ENCODE measurements at places on chromosomes 4 and X. TPM values are rescaled to one million over a fixed set of nuclear protein-coding genes. Genes with fewer than 3 reads are reported as not detected.
A peak's percentile ranks its signal among the peaks of the same experiment; 100 is the strongest.

GRCh38 chrX:31563792-31564191, 492.0 kb upstream of the FTHL17 start:
- H3K27ac ChIP-seq = no peak overlapping the region
- no peaks in the 10 kb centered on the region for H3K4me1 ChIP-seq
- DNase-seq = no peak
- H3K36me3 ChIP-seq = no peaks in the 10 kb centered on the region

DNA sequence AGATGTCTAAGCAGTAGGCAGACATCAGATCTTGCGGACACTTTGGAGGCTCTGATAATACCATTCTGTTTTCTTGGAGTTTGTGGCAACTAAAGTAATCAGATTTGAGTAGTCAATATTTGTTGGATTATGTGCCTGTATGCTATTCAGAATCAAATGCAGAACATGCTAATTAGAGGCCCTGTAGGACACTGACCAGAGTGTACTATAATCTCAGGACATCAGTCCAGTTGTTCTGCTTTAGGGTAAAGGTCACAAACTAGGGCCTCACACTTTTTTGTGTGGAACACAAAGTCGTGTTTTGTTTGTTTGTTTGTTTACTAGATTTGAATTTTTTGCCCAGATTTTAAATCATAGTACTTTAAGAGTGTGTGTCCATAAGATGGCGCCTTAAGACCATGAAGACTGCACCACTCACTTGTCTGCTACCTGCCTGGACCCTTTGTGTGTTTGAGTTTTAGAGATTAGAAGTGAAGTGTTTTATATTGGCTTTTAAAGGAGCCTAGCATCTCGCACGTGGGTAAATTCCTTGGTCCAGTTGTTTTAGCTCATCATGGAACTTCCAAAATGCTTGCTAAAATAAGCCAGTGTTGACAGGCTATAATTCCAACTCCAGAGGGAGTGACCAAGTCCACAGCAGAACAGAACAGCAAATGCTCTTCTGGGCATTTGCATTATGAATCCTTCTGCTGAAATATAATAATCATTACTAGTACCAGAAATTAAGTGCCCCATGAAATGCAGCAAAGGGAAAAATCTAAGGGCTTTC, 34.7 kb downstream of the IL13RA1 start:
- H3K4me1 ChIP-seq = no peaks in the 10 kb centered on the region
- no peaks in the 10 kb centered on the region for H3K36me3 ChIP-seq
- no peak overlapping the region for H3K27ac ChIP-seq

CRMP1 gene
- 1.5 TPM for total RNA-seq

DNA sequence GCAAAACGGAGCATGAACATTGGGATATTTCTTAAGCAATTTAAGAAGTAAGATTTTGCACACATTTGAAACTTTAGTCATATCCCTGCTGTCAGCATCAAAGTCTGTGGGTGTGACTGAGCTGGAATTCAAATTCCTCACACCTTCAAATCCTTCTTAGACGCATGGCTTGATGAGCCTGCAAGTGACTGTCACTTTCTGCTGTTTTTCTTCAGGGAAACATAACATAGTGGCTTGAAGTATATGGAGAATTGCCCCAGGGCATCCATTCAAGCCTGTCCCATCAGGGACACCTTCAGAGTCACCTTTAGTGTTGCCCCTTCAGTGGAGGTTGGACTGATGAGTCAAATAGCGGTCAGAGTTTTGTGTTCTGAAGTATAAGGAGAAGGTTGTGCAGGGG, 17.4 kb downstream of the FHDC1 start:
- peaks cover 10% of the 10 kb centered on the region for H3K36me3 ChIP-seq
- H3K4me3 ChIP-seq = no peak overlapping the region
- no peak overlapping the region for H3K27ac ChIP-seq
- no peaks in the 10 kb centered on the region for H3K4me1 ChIP-seq
- no peaks in the 10 kb centered on the region for H3K27me3 ChIP-seq

MAGEA11 gene
- not detected for total RNA-seq

FAM9B gene
- not detected for total RNA-seq

- H3K27ac ChIP-seq = peak within 1 kb of the TSS; percentile 40
- H3K4me1 ChIP-seq = no peaks in the 10 kb centered on the region
- no peaks in the 10 kb centered on the region for H3K36me3 ChIP-seq
- H3K4me3 ChIP-seq = no peak within 1 kb of the TSS
- no peak for DNase-seq
- H3K27me3 ChIP-seq = no peaks in the 10 kb centered on the region
These were observed at the start of gene LDB2 for GRCh38 chr4:16897991-16898827. TSS of gene LDB2 (minus strand) at chr4:16898645.

RASL11B gene
- total RNA-seq = not detected

DNA sequence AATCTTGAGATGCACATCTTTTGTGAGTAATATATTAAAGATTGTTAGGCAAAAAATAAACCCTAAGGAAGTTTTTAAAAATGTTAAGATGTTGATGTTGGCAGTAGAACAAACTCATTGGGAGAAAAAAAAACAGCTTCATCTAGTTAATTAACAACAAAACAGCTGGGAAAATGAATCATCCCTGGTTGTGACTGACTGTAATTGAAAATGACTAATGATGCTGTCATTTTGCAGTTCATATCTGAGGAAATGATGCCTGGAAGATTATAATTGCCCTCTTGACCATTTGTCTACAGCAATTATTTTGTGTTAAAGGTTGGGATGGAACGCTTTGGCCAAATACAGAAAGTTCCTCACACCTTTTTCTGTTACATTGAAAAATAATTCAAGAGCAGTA, 760.4 kb upstream of the FTHL17 start:
- DNase-seq = no peak
- no peak overlapping the region for H3K27ac ChIP-seq
- no peaks in the 10 kb centered on the region for H3K27me3 ChIP-seq

SNX12 gene
- 108 TPM for total RNA-seq

ETDB gene
- total RNA-seq = not detected

- no peak overlapping the region for H3K4me3 ChIP-seq
- no peak for DNase-seq
- H3K4me1 ChIP-seq = no peaks in the 10 kb centered on the region
- H3K36me3 ChIP-seq = no peaks in the 10 kb centered on the region
- H3K27me3 ChIP-seq = no peaks in the 10 kb centered on the region
These were observed 32.3 kb downstream of the HDAC8 start for GRCh38 chrX:72540318-72540717.

GRCh38 chr4:122117743-122118142, 34.4 kb upstream of the BLTP1 start:
- H3K4me3 ChIP-seq = no peak overlapping the region
- no peaks in the 10 kb centered on the region for H3K27me3 ChIP-seq
- H3K27ac ChIP-seq = no peak overlapping the region
- no peaks in the 10 kb centered on the region for H3K36me3 ChIP-seq
- no peaks in the 10 kb centered on the region for H3K4me1 ChIP-seq

TLL1 gene
- 1.6 TPM for total RNA-seq

FATE1 gene
- not detected for total RNA-seq

GRCh38 chrX:77347572-77347971, 99.6 kb upstream of the FGF16 start:
- no peaks in the 10 kb centered on the region for H3K27me3 ChIP-seq
- DNase-seq = no peak
- no peak overlapping the region for H3K27ac ChIP-seq
- H3K4me3 ChIP-seq = no peak overlapping the region
- no peaks in the 10 kb centered on the region for H3K4me1 ChIP-seq

DNA sequence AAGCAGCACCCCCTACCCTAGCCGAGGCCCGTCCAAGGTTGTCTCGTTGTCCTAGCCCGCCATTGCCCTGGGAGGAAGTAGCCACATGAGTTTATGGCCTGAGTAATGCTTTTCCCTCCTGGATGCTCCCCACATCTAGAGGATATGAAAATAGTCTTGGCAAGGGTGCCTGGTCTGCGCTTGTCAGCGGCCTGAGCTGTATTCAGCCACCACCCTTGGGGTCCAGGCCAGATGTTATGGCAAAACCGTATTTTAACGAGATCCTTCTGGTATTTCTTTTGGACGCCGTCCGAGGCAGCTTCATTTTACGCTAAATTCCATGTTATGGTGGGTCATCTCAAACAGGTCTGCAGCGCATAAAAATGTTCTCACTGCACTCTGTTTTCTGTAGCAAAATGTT, 89.3 kb downstream of the GPR143 start:
- H3K36me3 ChIP-seq = no peaks in the 10 kb centered on the region
- DNase-seq = no peak
- H3K4me3 ChIP-seq = no peak overlapping the region
- no peaks in the 10 kb centered on the region for H3K27me3 ChIP-seq
- no peak overlapping the region for H3K27ac ChIP-seq
- no peaks in the 10 kb centered on the region for H3K4me1 ChIP-seq

- DNase-seq = no peak
- H3K4me3 ChIP-seq = no peak overlapping the region
- no peaks in the 10 kb centered on the region for H3K36me3 ChIP-seq
- no peaks in the 10 kb centered on the region for H3K27me3 ChIP-seq
- H3K4me1 ChIP-seq = peaks cover 10% of the 10 kb centered on the region
These were observed 4.7 kb downstream of the LAMP2 start for GRCh38 chrX:120464411-120464810.

ADH7 gene
- not detected for total RNA-seq

RPA4 gene
- 5.0 TPM for total RNA-seq

HTN1 gene
- not detected for total RNA-seq

DNA sequence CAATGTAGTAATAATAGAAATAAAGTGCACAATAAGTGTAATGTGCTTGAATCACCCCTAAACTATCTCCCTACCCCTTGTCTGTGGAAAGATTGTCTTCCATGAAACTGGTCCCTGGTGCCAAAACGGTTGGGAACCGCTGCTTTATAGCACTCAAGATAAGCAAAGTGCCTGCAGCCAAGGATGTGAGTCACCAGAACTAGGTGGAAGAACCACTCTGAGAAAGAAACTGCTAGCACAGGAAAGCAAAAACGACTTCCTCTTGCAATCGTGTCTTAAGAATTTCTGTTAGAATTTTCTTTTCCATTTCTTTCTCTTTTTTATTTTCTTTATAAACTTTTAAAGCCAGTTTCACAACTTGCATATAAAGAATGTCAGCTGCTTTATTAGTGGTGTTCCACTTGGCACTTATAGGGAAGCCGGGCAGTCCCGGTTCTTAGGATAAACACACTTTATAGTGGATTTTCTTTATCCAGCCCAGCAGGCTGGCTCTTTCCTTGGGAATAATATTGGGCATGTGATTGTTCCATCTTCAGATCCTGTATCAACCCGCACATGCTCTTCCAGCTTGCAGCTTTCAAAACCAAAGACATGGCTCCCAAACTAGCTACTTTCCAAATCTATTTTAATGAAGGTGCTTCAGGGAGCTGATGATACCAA, 32.3 kb upstream of the CXCL8 start:
- H3K4me3 ChIP-seq = no peak overlapping the region
- H3K27ac ChIP-seq = no peak overlapping the region
- DNase-seq = no peak
- no peaks in the 10 kb centered on the region for H3K4me1 ChIP-seq

- H3K27ac ChIP-seq = no peak overlapping the region
- H3K36me3 ChIP-seq = no peaks in the 10 kb centered on the region
- H3K4me3 ChIP-seq = no peak overlapping the region
- H3K27me3 ChIP-seq = no peaks in the 10 kb centered on the region
- DNase-seq = no peak
- H3K4me1 ChIP-seq = no peaks in the 10 kb centered on the region
These were observed 118.6 kb downstream of the SPCS3 start for GRCh38 chr4:176438401-176438800.

GRCh38 chr4:71415491-71415890, 76.7 kb downstream of the SLC4A4 start:
- H3K27ac ChIP-seq = no peak overlapping the region
- no peaks in the 10 kb centered on the region for H3K36me3 ChIP-seq
- no peak overlapping the region for H3K4me3 ChIP-seq
- H3K4me1 ChIP-seq = no peaks in the 10 kb centered on the region
- no peaks in the 10 kb centered on the region for H3K27me3 ChIP-seq
- DNase-seq = no peak

GRCh38 chr4:1628892-1629698, 55.0 kb downstream of the FAM53A start:
- peak; percentile 55 for DNase-seq
- H3K4me1 ChIP-seq = no peaks in the 10 kb centered on the region
- no peaks in the 10 kb centered on the region for H3K36me3 ChIP-seq
- no peak overlapping the region for H3K27ac ChIP-seq

DNA sequence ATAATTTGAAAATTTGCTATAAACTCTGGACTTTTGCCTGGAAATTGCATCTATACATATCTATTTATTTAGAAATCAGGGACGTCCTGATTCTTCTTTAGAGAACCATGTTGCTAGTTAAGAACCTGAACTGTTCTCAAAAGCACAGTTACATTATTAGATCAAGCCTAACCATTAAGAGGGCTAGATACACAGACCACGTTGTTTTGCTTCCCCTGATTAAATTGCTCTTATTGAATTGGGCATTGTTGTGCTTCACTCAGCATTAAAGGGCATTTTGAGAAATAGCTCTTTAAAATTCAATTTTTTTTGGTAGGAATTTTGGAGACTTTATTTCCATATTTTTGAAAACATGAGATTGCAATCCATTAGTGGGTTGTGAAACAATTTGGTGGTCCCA, 44.4 kb downstream of the FIP1L1 start:
- H3K27me3 ChIP-seq = no peaks in the 10 kb centered on the region
- H3K4me1 ChIP-seq = no peaks in the 10 kb centered on the region
- no peak overlapping the region for H3K4me3 ChIP-seq
- DNase-seq = no peak
- H3K27ac ChIP-seq = no peak overlapping the region
- peaks cover 17% of the 10 kb centered on the region for H3K36me3 ChIP-seq

TSPAN6 gene
- total RNA-seq = 42.9 TPM

DNA sequence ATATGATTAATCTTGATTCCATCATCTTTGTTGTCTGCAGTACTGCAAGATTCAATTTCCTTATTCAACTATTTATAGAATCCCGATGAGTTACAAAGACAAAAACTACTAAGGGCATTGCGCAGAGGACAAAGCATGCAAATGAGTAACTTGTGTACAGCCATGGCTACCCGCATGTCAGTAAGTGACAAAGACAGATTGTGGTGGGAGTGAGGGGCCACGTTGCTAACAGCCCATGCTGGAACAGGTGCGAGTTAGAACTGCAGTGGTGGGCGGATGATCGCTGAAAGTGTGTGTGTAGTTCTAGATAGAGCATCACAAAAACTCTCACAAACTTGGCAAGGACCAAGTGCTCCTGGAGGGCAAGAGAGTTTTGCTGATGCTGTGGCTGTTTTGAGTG, 49.5 kb downstream of the ACOX3 start:
- H3K4me3 ChIP-seq = no peak overlapping the region
- no peak for DNase-seq
- no peaks in the 10 kb centered on the region for H3K4me1 ChIP-seq
- no peaks in the 10 kb centered on the region for H3K27me3 ChIP-seq
- H3K27ac ChIP-seq = no peak overlapping the region

CDX4 gene
- not detected for total RNA-seq

JADE1 gene
- total RNA-seq = 18.2 TPM

LPAR4 gene
- not detected for total RNA-seq

Measured in Peyer's patch (tissue), 4 donors.